ENCODE measurements at places on chromosomes 13 and 19.

DNA sequence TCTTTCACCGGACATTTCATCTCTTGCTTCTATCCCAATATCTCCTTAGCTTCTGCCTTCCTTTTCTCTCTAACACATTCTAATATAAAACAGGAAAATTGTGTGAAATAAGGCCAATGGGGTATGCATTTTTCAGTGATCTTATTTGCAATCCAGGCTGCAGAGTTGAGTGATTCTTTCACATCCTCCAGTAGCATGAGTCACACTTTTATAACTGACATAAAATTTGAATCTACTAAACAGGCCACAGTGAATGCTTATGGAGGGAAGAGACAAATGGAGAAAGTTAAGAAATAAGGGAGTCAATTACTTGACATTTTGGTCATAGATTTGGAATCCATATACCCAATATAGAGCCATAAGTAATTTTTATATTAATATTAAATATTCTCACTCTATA lies 1037.0 kb upstream of the SPRY2 start:
- no peak for DNase-seq

- no peak for DNase-seq
Measured at GRCh38 chr13:40379794-40380578, 286.5 kb downstream of the FOXO1 start.

DNA sequence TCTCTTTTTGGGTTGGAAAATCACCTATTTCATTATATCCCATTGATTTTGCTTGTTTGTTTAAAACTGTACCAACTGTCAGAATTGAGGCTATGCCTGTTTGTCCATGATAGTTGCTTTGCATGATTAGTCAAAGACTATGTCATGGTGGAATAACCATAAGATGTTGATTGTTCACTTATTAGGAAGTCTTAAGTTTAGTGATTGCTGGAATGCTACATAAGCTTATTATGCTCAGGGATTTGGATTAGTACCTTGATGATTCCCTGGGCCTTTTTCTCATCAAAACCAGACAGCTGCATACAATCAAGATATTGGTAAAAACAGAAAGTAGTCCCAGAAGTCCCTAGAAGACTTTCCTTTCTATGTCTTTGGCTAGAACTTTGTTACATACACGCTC lies 954.7 kb downstream of the PCDH9 start:
- no peak for DNase-seq

GRCh38 chr13:99383946-99384345 lies 76.7 kb upstream of the GPR183 start:
- no peak for DNase-seq

GRCh38 chr19:47503826-47504150 lies 11.1 kb downstream of the NAPA start:
- no peak for DNase-seq

- DNase-seq, result no peak
Measured at GRCh38 chr13:105957769-105958438, 577.6 kb downstream of the EFNB2 start.

DNA sequence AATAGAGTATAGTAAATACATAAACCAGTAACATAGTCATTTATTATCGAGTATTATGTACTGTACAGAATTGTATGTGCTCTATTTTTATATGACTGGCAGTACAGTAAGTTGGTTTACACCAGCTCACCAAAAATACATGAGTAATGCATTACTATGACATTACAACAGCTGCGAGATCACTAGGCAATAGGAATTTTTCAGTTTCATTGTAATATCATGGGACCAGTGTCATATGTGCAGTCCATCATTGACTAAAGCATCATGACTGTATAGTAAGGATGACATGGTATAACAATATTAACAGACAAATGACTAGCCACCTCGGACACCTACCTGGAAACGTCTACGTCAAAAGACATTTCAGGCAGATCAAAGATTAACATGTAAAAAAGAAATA lies 33.6 kb downstream of the ATP7B start:
- no peak for DNase-seq

- DNase-seq, result no peak
Measured at GRCh38 chr19:37914908-37915307, 7.9 kb downstream of the SIPA1L3 start.

DNA sequence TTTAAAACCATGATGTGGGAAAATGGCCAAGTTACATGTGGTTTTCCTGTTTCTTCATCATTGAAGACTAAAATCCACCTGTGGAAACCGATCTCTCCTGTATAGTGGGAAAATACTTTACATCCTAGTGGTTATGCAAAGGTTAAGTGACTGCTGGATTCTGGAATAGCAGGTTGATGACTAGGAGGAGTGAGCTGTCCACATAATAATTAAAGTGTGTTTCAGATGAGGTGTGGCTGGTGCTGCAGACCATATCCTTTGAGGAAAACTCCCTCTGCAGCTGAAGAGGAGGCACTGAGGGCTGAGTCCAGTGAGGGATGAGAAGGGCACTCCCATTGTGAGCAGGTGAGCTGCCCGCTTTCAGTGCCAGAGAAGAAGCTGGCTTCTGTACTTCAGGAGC lies 43.2 kb downstream of the DCLK1 start:
- no peak for DNase-seq

DNA sequence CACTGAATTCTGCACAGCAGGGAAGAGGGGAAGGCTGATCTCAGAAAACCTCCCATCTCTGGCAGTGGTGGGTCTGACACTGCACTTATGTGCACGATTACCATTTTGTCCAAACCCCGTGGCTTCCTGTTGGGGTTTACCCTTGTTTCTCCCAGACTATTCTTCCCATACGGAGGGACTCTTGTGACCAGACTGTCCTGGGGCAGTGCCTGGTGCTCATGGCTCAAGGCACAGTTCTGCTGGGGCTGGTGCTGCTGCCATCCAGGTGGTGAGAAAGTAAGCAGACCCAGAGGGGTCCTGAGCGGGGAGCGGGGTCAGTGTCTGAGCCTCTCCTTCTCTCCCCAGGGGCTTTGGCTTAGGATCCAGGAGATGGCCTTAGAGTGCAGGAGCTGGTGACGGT lies 5.1 kb upstream of the SIGLEC9 start:
- DNase-seq, result no peak

- DNase-seq, result no peak
Measured at GRCh38 chr13:34148359-34148758, 330.4 kb downstream of the RFC3 start.

GRCh38 chr19:18712981-18713380 lies 29.5 kb downstream of the CRTC1 start:
- no peak for DNase-seq

GRCh38 chr13:110338441-110339101 lies 31.5 kb downstream of the COL4A2 start:
- no peak for DNase-seq

GRCh38 chr13:93953841-93954240 lies 525.6 kb downstream of the DCT start:
- DNase-seq, result no peak

DNA sequence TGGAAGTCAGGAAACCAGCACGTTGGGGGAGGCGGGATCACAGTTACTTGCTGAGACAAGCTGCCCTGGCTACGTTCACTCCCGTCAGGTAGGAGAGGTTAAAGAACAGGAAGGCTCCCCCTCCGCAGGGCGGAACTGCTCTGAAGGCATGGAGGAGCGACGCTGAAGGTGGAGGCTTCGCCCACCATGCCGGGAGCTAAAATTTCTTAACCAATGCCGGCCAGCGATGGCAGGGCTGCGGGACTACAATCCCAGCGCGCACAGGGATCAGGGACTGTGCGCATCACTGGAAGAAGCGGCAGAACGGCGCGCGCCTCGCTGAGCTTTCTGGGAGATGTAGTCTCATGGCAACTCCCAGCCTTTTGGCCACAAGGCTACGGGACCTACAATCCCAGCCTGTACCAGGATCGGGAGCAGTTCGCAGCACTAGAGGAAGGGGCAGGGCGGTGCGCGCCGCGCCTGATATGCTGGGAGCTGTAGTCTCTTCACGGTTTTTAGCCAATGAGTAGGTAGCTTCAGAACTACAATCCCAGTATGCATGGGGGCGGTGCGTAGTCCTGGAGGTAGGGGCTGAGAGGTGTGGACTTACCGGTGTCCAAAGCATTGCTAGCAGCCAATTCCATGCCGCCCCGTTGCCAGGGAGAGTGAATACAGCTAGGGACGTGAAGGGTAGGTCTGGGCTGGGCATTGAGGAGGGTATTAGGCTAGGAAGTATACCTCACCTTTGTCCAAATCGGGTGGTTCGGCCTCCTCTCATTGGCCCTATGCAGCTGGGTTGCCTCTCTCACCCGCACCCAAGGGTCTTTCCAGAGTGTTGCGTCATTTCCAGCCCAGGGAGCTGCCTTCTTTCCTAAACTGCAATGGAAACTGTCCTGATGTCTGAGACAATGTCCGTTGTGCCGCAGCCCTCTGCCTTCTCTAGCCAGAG lies 12.8 kb upstream of the ZNF682 start:
- DNase-seq, result peak; percentile 27

DNA sequence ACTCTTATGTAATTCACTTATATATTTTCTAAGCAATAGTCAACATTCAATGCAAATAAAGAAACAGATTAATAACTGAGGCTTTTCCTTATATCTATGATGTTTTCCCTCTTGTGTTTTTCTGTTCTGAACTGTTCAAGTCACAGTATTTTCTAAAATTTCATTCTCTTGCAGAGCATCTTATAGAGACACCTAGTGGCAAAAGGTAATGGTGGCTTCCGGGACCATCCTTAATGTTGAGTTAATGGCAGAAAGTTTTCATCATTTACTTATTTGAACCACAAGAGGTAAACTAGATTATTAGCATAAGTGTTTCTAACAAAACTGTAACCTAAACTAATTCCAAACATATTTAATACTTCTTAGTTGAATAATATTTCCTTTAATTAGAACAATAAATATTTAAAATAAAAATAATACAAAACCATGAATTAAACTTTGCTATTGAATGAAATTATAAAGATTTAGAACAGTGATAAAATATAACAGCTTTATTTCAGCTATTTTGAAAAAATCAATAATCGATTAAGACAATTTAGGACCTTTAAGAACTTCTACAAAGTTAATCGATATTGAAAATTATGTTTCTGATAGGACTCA lies 1.7 kb upstream of the SLITRK5 start:
- DNase-seq, result no peak

DNA sequence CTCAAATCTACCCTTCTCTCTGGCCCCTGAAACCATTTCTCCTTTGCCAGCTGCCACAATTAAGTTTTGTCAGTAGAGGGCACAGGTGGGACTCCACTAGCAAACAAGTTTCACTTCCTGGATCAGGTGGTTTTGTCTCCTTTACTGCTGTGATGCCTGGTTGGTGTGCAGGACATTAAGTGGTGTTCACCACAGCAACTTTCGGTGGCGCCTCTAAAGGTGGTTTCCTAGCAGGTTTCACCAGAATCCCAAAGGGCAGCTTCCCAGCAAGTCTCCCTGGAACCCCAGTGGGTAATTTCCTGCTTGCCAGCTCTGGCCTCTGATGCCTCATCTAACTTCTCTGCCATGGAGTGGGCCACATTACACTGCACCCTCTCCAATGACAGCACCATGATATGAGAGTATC lies 16.6 kb downstream of the MED4 start:
- no peak for DNase-seq

DNA sequence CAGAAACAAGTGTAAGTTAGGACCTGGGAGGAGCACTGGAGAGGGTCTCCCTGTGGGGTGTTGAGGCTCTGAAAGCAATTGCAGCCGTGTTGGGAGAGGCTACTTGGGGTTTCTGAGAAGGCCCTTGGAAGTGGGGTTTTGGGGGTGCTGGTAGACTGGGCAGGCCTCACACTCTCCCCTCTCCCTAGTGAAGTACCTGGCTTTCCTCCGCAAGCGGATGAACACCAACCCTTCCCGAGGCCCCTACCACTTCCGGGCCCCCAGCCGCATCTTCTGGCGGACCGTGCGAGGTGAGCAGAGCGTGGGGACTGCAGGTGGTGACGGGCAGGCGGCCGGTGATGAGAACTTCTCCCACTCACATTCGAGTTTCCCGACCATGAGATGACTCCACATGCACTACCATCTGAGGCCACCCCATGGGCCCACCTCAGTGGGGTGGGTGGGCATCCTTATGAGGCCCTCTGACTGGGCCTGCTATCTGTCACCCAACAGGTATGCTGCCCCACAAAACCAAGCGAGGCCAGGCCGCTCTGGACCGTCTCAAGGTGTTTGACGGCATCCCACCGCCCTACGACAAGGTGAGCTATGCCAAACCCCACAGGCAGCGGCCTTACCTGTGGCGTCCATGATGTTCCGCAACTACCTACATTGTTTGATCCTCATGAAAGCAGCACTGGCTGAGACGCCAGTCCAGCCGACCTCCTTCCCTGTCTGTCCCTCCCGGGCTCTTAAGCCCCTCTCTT lies 3.0 kb downstream of the RPL13A start:
- DNase-seq, result no peak

- no peak for DNase-seq
Measured at GRCh38 chr13:48043789-48044503, 6.4 kb downstream of the NUDT15 start.

DNA sequence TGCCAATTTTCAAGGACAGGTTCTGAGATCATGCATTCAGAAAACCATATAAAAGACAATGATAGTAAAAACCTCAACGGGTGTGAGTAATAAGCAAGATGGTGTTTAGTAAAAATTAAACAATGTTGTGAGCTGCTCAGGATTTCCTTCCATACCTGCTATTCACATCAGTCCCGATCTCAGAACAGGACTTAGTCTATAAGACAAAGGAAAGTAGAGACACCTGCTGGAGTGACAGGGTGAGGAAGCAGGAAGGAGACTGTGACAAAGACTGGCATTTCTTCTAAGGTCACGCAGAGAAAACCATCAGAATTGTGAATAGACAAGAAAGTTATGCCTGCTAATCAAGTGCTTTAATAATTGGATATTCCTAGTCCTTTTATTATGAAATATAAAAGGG lies 648.0 kb downstream of the DACH1 start:
- DNase-seq, result no peak

DNA sequence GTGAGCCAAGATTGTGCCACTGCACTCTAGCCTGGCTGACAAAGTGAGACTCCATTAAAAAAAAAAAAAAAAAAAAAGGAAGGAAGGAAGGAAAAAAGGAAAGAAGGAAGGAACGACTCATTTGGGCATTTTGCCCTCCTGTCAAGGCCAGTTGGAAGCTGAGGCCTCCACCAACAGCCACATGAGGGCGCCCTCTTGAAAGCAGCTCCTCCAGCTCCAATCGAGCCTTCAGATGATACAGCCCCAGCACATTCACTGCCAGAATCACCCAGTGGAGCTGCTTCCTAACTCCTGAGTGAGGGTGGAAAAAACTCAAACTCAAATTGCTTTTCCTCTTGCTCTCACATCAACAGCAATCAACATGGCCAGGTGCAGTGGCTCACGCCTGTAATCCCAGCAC lies 40.9 kb downstream of the GNG7 start:
- DNase-seq, result no peak

DNA sequence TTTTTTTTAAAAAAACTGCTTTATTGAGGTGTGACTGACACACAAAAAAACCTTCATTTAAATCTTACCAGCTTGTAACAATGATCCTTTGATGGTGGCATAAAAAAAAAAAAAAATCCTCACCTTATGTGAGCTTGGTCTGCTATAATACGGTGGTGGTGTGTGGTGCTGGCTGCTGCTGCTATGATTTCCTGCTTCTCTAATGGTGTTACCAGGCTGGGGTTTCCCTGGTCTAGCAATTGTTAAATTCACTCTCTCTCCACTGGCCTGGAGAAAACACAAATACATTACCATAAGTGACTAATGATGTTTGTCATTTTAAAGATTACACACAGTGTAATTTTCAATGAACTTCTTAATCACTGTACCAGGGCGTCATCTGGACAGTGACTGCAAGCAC lies 60.6 kb downstream of the LNX2 start:
- DNase-seq, result peak; percentile 7

Measured in T-cell (primary cell).